ENCODE measurements at places on chromosomes 12 and 14. TPM values are rescaled to one million over a fixed set of nuclear protein-coding genes. Genes with fewer than 3 reads are reported as not detected.

GPD1 gene
- polyA plus RNA-seq, result 0.54 TPM

GPR68 gene
- polyA plus RNA-seq, result 2.1 TPM

TGM1 gene
- polyA plus RNA-seq, result 2.6 TPM

AKAP5 gene
- polyA plus RNA-seq, result 2.0 TPM

MFAP5 gene
- 1.8 TPM for polyA plus RNA-seq

TRHDE gene
- polyA plus RNA-seq, result 3.3 TPM

NEUROD4 gene
- polyA plus RNA-seq, result not detected

FZD10 gene
- polyA plus RNA-seq, result 0.58 TPM

KRT76 gene
- polyA plus RNA-seq, result not detected

SLC5A8 gene
- polyA plus RNA-seq, result not detected

DNA sequence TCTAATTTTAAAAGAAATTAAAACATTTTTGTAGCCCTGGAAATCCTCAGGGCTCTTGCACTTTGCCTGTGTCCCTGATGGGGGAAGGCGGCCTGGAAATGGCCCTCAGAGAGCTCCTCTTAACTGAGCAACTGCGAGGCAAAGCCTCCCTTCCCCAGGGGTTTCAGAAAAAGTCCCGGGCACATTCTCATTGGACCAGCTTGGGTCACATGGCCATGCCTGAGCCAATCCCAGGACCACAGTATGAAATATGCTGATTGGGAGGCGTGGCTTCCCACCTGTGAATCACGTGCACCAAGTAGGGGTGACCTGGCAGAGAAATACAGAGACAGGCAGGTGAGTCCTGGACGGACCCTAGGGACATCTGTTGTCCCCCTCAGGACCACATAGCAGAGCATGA lies 90.4 kb upstream of the SFSWAP start:
- DNase-seq, result no peak

DNA sequence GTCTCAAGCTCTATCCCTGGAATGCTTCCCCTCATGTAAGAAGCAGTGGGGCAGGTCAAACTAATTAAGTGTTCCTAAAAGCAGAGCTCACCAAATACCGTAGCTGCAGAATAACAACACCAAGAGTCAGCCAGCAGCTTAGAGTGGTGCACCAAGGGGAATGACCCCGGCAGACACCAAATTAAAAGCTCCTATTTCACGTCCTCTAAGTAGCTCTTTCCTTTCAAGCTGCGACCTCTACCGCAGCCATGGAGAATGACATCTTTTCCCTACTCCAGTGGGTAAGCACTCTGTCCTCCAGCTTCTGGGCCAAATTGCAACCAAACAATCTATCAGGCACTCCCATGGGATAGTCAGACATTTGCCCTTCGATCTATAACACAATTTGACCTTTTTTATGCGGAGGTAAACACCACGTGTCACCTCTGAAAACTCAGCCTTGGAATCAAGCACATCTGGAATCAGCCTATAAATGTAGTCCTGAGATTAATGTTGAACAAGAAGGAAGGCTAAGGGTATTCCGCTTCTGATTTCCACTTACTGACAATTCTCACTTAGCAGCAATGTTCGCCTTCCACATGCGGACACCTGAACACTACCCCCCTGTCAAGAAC lies 67.6 kb upstream of the CDKN3 start:
- peak; percentile 80 for DNase-seq

GRCh38 chr12:53592426-53592825 lies 33.8 kb downstream of the ATF7 start:
- DNase-seq, result no peak

DNA sequence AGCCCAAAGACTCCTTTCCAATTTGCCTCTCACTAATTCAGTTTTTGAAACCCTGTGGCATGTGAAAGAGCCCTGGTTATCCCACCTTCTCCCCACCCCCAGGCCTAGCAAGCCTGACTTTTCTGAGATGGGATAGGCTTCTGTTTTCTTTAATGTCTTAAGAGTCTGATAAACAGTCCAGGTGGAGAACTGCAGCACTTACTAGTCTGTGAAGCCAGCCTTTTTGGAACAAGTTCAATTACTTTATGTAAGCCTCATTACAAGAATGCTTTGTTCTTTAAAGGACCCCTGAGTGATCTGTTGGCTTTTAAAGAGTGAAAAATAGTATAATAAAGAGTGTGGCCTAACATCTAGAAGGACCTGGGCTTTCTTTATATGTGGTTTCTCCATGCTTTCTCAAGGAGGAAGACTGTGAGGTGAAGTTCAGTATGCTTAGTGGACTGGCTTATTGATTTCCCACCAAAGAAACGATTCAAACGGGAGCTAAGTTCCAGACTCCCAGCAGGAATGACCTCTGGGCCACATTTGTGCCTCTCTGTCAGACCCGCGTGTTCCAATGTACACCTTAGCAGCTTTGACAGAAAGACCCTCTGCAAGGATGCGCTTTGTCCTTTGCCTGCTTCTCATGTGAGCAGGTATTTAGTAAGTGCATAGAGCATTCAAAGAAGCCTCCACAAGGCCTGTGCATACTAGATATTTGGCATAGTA lies 129.5 kb downstream of the DAAM1 start:
- DNase-seq, result no peak

DNA sequence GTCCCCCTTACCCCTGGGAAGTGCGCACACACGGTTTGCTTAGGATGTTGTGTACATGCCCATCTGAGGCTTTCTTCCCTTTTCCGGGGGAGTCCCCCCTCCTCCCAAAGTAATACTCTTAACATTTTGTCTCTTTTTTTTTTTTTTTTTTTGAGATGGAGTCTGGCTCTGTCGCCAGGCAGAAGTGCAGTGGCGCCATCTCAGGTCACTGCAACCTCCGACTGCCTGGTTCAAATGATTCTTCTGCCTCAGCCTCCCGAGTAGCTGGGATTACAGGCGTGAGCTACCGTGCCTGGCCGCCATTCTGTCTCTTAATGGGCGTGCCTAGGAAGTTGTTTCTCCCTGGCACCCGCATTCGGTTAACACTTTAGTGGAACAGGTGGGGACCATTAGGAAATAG lies 4.5 kb upstream of the GMFB start:
- no peak for DNase-seq

- DNase-seq, result peak; percentile 1
These were observed 158.0 kb downstream of the SLC5A8 start for GRCh38 chr12:101051901-101052550.

- DNase-seq, result no peak
These were observed 154.4 kb downstream of the LRIG3 start for GRCh38 chr12:58765653-58766512.

DNA sequence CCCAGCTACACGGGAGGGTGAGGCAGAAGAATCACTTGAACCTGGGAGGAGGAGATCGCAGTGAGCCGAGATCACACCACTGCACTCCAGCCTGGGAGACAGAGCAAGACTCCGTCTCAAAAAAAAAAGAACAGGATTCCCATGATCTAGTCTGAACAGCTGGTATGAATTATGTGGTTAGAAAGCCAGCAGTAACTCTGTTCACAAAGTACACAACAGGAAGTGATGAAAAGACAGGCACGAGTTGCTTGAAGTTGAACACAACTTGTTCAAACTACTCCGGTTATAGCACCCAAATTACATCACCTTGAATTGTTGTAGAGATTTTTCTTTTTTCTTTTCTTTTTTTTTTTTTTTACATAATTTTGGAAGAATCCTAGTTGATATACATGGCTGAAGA lies 238.8 kb upstream of the RGS6 start:
- no peak for DNase-seq

DNA sequence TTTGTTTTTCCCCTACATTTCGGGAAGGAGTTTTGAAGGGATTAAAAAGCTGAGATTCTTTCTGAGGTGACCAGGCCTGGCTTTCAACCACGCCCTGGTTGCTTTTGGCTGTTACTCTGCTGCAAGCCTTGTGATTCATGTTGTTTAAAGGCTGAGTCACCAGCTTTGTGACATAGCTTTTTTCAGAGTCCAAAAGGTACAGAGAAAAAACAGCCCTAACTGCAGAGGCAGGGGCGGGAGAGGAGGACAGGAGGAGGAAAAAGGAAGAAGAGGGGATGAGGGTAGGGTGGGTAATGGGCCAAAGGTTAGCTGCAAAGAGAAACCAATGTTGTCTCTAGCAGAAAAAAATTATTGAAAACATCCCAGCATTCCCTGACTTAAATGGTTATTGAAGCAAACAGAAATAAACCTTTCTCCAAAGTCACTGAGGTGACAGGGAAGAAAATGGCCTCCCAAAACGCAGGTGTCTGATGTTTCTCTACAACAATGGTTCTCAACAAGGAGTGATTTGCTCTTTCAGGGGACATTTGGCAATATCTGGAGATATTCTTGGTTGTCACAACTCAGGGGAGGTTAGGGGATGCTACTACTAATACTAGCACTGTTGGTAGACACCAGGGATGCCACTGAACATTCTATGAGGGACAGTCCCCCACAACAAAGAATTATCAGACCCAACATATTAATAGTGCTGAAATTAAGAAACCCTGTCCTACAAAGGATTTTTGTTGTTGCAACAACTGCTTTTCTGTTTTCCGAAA lies 2.1 kb upstream of the UBC start:
- no peak for DNase-seq

DNA sequence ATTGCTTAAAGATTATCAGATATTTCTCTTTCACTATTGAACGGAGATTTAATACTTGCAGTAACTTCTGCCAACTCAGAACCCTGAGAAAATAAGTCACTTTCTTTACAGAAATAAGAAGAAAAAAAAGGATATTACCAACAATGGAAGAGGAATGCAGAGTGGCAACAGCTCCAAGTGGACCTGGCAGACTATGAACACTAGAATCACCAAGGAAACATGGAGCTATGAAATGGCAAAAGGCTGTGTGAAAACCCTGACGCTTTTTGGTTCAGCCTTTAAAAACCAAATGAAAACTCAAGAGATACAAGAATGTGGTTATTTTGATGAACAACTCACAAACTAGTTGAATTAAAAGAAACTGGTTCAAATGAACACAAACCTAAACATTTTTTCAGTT lies 17.7 kb downstream of the DTD2 start:
- no peak for DNase-seq

DNA sequence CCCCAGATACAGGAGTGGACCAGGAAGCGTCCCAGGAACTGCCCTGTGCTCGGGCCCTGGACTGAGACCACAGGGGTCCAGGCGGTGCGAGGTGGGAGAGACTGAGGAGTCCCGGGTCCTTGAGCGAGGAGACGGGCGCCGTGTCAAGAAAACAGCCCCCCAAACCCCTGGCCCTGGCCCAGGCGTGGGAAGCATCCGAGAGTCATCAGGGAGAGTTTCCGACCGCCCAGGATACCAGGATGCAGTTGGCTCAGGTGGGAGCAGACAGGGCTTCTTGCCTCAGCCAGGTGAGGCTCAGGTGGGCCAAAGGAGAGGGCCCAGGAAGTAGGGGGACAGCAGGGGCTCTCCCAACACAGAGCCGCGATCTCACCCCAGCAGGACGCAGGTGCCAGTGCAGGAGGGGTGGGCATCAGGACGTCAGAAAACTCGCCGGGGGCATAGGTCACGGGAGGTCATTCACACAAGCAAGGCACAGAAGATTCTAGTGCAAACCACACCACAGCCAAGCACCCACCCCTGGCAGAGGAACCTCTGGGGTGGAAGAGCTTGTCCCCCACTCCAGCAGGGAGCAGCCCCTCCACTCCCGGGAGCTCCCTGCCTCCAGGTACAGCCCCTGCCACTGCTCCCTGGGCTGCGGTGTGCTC lies 102.5 kb upstream of the EIF5 start:
- no peak for DNase-seq

DNA sequence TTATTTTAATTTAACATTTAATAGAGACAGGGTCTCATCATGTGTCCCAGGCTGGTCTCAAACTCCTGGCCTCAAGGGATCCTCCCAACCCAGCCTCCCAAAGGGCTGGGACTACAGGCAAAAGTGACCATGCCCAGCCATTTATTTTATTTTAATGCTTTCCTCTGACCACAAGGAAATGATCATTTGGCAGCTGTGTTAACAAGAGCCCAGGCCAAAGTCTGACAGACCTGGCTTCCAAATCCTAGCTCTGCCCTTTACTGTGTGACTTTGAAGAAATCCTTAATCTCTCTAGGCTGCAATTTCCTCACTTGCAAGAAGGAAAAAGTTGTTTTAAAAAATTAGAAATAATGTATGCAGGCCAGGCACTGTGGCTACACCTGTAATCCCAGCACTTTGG lies 16.7 kb upstream of the GCH1 start:
- DNase-seq, result no peak

GRCh38 chr12:78802593-78802992 lies 62.0 kb upstream of the SYT1 start:
- DNase-seq, result no peak

- DNase-seq, result no peak
These were observed 37.1 kb downstream of the CMKLR1 start for GRCh38 chr12:108302016-108302402.

DNA sequence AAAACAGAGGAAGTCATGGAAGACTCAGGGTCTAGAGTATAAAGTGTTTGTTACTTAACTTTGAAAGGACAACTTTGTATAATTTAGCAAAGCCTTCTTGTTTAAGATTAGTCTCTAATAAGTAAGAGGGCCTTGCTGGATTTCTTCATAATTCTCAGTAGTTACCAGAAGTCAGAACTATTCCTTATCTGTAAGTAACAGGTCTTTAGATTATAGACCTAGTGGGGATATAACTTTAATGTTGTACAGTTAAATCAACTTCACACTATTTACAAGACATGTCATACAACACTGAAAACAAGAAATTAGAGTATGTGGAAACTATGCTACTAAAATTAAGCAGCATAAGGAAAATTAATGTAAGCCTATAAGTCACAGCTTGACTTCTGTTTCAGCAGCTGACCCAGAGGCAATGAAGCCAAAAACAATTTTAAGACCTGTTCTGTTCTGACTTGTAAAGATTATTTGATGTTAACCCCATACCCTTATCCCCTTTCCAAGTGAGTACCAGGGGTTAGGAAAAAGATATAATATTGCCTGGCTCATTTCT lies 398.3 kb downstream of the RAD51B start:
- DNase-seq, result no peak

DNA sequence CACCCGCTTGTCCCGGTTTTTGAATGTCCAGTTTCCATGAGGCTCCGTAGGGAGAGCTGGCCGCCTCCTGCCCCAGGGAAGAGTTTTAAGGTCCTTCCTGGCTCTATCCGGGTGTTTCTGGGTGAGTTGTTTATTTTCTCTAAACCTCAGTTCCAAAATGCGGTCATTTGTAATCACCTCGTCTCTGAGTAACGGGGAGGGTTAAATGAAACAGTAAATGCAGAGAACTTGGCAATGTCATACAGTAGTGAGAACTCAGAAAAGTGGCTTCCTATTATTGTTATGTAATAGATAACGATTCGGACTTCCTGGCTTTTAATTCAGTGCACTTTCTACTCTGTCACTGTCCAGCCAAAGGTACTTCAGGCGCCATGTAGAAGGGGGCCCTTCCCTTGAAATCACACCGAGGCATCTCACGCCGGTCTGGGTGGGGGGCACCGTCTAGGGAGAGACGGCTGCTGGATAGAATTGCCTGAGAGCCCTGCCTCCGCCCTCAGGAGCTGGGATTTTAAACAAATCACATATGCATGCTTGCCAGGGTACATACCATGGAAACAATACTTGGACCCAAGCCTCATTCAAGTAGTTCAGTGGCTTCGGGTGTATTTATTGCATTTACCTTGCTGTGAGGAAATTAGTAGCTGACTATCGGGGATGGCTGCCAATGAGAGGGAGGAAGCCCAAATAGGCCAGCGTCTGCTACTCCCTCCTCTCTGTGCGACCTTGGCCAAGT lies 26.4 kb downstream of the NOS1 start:
- peak; percentile 5 for DNase-seq

- no peak for DNase-seq
These were observed 27.7 kb upstream of the RAB35 start for GRCh38 chr12:120144215-120144614.

- no peak for DNase-seq
These were observed 26.3 kb upstream of the TCP11L2 start for GRCh38 chr12:106276032-106276740.
